ENCODE measurements at places on chromosomes 3 and 15.

GRCh38 chr3:29763115-29763514 is 482.2 kb downstream of the RBMS3 start:
- DNase-seq, result no peak

- peak; percentile 14 for DNase-seq
Observed at GRCh38 chr3:134364061-134364935, 9.9 kb downstream of the AMOTL2 start.

- DNase-seq, result no peak
Observed at GRCh38 chr3:101066711-101067129, 73.5 kb upstream of the ABI3BP start.

GRCh38 chr3:132418916-132419315 is 1.6 kb downstream of the DNAJC13 start:
- no peak for DNase-seq

DNA sequence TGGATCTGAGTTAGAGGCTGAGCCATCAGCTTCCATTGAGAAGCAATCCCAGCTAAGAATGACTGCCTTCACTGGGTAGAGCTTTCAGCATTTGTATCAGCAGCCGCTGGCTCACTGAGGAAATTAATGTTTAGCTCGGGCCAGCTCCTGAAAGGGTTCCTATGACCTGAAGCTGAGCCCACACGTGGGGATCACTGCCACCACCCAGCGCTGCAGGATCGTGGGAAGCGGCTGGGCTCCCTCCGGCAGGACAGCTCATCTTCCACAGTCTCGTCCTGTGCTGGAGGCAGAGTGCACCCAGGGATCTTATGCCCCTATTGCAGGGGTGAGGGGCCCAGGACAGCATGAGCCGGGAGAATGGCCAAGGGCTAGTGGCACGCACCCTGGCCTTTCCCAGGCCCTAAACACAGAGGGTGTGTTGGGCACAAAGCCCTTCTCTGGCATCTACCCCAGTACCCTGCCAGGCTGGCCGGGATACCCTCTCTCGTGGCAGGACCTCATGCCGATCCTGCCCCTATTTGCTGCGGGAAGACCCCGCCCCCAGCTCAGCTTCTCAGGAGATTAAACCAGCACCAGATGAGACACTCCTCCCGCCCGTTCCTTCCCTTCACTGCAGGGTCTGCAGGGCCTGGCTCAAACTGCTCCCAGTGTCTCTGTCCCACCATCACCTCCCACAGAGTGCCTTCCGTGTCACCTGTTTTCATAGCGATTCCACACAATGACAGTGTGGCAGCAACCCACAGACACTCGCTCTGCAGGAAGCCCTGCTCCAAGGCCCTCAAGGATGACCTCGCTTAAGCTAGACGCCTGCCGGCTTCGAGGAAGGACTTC is 28.5 kb downstream of the KLHL25 start:
- DNase-seq, result no peak

DNA sequence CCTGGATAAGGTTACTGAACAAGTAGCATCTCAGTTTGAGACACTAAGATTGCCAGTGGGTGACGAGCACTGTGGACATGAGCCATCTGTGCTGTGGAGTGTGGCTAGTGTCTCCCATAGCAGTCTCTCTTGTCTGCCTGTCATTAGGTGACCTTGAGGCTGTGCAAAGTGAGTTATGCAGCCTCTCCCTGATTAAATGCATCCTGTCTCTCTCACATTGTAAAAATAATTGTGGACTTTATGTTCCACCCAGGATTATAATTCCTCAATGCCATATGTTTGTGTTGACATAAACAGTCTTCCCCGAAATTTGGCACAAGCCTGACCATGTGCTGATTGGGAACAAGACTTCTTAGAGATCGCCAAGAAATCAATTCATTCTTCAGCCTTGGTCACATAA is 168.9 kb downstream of the MYRIP start:
- DNase-seq, result no peak

DNA sequence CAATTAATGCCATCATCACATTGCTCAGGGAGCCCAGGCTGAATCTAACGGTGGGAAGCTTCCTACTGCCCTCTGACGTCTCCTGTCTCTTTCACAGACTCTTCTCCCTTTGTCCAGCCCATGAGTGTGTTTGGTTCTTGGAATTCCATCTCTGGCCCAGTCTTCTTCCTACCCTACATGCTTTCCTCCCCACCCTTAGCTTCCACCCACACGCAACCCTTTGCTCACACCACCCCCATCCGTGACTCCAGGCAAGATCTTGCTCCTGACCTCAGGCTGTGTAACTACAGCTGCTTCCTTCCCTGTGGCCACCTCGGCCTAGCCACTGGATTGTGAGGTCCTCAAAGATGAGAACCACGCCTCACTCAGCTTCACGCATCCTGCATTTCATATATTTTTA is 72.3 kb upstream of the THBS1 start:
- DNase-seq, result no peak

GRCh38 chr3:191331388-191331787 is 1.1 kb upstream of the UTS2B start:
- DNase-seq, result no peak

- peak; percentile 35 for DNase-seq
Observed at GRCh38 chr3:20080956-20081554, 40.8 kb downstream of the KAT2B start.

- no peak for DNase-seq
Observed at GRCh38 chr3:168262887-168263286, 167.2 kb upstream of the GOLIM4 start.

DNA sequence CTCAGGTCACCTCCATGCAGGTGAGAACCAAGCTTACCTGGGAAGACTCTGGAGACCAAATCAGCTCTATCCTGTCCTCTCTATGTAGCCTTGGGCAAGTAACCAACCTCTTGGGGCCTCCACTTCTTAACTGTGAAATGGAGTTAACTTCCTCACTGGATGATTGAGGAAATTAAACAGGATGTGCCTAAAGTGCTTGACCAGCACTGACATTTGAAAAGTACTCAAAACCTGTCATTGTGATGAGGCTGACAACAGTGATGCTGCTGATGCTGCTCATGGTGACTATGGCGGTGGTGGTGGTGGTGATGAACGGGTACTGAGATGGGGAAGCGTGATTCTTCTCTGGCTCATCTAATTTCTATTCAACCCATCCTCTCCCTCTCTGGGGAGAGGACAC is 22.3 kb downstream of the VIPR1 start:
- no peak for DNase-seq

- DNase-seq, result no peak
Observed at GRCh38 chr15:77595231-77595630, 37.5 kb downstream of the LINGO1 start.

DNA sequence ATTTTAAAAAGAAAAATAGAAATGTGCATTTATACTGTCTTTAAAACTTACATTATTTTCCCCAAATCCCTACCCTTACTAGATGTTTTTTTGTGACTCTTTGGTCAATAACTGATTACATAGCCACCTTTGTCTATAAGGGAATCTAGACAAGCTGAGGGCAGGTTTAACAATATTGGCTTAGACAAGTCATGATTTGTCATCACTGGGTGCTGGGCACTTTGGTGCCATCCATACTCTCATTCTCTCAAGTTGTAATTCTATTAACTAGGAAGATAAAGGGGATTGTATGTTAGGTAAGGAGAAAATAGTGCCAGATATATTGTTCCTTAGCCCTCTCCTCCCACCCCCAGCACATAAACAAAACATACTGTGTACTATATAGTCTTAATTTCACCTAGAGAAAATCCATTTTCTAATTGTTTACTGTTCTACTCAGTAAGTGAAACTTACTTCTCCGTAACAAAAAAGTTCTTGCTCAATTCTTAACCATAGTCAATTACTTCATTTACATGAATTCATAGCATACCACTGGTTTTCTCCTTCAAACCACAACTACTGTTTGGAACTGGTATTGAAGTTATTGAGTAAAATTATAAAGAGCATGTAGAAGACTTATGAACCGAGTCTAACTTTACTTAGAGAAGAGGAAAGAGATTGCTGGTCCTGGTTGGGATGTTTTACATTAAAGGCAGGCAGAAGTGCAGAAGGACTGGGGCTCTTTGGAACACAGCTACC is 877.1 kb downstream of the PDCD6IP start:
- no peak for DNase-seq

GRCh38 chr3:190585805-190586630 is 72.1 kb downstream of the IL1RAP start:
- peak; percentile 69 for DNase-seq

Measured in activated naive CD4-positive, alpha-beta T cell treated with Interleukin-2 at 50 U/mL for 16 hours (primary cell).